Activated T-cell treated with anti-CD3 and anti-CD28 coated beads, Interleukin-2, amount 50 U/mL, for 24 hours (primary cell): ENCODE measurements at places on chromosomes 4 and X.

- H3K4me1 ChIP-seq: no peaks in the 10 kb centered on the region
- H3K4me3 ChIP-seq: no peak overlapping the region
- H3K27me3 ChIP-seq: no peaks in the 10 kb centered on the region
These were observed 562.4 kb downstream of the TLL1 start for GRCh38 chr4:166435449-166435848.

GRCh38 chr4:99808260-99808857 lies 8.3 kb upstream of the DAPP1 start:
- H3K4me3 ChIP-seq: no peak overlapping the region
- peaks cover 18% of the 10 kb centered on the region for H3K4me1 ChIP-seq
- peak; percentile 78 for DNase-seq

- H3K4me3 ChIP-seq: no peak overlapping the region
- peaks cover 7% of the 10 kb centered on the region for H3K4me1 ChIP-seq
- no peak for DNase-seq
- peaks cover 34% of the 10 kb centered on the region for H3K27me3 ChIP-seq
- no peak overlapping the region for H3K27ac ChIP-seq
These were observed 41.1 kb upstream of the AFF2 start for GRCh38 chrX:148459343-148459742.

GRCh38 chr4:112253382-112254000 lies 21.9 kb downstream of the AP1AR start:
- peaks cover 2% of the 10 kb centered on the region for H3K4me1 ChIP-seq
- H3K27ac ChIP-seq: no peak overlapping the region
- peaks cover 17% of the 10 kb centered on the region for H3K36me3 ChIP-seq
- no peaks in the 10 kb centered on the region for H3K27me3 ChIP-seq
- no peak for DNase-seq

- peaks cover 3% of the 10 kb centered on the region for H3K27me3 ChIP-seq
- DNase-seq: no peak
- H3K4me1 ChIP-seq: peaks cover 3% of the 10 kb centered on the region
- H3K27ac ChIP-seq: no peak overlapping the region
These were observed 6.1 kb upstream of the USP11 start for GRCh38 chrX:47226531-47227333.

DNA sequence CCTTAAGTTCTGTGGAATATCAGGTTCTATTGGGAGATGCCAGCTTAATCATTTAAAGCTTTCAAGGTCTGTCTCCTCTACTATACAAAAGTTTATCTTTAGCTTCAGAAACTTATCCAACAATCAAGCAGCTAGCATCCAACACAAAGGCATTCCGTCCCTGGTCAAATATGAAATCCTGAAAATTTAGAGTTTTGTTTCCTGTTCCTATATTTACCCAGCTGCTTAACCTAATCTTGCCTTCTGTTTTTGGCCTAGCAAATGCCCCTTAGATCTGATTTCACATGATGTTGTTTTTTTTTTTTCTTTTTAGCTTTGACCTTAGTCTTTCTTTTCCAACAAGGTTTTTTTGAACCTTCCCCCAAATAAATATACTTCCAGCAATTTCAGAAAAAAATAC lies 33.8 kb downstream of the FAM13A start:
- no peak overlapping the region for H3K27ac ChIP-seq
- no peaks in the 10 kb centered on the region for H3K36me3 ChIP-seq
- peaks cover 3% of the 10 kb centered on the region for H3K27me3 ChIP-seq
- H3K4me1 ChIP-seq: peaks cover 4% of the 10 kb centered on the region
- no peak for DNase-seq

DNA sequence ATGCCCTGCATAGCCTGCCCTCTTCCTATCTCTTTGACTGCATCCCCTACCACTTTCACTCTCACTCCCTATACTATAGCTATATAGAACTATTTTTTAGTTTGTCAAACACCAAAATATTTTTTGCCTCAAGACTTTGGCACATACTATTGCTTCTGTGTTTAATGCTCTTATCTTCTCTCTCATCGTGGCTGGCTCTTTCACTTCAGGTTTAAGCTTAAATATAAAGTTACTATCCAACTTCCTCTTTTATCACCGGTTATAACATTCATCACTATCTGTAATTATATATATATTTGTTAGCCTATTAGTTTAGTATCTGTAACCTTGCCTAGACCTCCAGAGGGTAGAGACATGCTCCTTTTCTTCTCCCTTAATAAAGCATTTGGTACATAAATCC lies 11.5 kb upstream of the HMGB2 start:
- peaks cover 7% of the 10 kb centered on the region for H3K27me3 ChIP-seq
- no peaks in the 10 kb centered on the region for H3K36me3 ChIP-seq
- no peaks in the 10 kb centered on the region for H3K4me1 ChIP-seq
- H3K4me3 ChIP-seq: no peak overlapping the region

- no peak for DNase-seq
- no peak overlapping the region for H3K27ac ChIP-seq
- no peaks in the 10 kb centered on the region for H3K4me1 ChIP-seq
- H3K36me3 ChIP-seq: no peaks in the 10 kb centered on the region
- H3K4me3 ChIP-seq: no peak overlapping the region
These were observed 26.2 kb downstream of the PRSS12 start for GRCh38 chr4:118326585-118326984.

DNA sequence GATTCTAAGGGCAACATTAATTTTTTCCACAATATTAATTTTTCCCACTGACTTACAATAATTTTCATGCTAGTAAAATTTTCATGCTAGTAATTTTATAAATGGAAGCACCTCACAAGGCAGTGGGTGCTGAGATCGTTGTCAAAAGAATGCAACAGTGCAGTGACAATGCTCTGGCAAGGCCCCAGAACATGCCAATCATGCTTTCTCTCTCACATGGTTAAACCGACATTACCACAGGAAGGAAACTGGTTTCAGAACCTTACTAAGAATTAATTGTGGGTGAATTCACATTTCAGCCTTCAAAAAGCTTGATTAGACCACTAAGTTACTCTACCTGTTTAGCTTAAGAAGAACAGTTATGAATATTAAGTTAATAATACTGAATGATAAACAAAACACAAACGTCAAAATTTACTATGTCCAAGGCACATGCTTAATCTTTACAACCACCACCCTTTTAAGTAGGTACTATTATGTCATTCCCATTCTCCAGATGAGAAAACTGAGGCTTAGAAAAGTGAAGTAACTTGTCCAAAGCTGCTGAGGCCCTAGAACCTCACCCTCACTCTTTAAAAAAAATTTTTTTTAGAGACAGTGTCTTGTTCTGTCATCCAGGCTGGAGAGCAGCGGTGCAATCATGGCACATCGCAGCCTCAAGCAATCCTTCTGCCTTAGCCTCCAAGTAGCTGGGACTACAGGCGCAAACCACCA lies 10.0 kb upstream of the OPHN1 start:
- H3K4me1 ChIP-seq: peaks cover 10% of the 10 kb centered on the region
- H3K36me3 ChIP-seq: no peaks in the 10 kb centered on the region
- no peak for DNase-seq
- no peak overlapping the region for H3K27ac ChIP-seq
- peaks cover 60% of the 10 kb centered on the region for H3K27me3 ChIP-seq

DNA sequence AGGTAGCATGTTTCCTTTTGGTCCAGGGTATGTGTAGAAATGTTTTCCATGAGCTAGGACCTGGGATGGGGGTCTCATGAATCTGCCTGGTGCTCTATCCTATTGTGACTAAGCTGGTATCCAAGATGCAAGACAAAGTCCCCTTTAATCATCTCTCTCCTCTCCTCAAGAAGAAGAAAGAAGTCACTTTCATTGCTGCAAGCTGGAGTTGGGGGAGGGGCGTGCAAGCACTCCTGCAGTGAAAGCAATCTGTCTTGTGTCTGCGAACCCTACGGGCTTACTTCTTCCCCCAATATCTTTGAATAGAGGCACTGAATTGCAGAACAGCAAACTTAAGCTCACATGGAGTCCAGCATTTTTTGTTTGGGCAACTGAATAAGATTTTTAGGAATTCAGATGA lies 27.2 kb upstream of the GRPR start:
- H3K4me1 ChIP-seq: no peaks in the 10 kb centered on the region
- no peak overlapping the region for H3K27ac ChIP-seq
- H3K36me3 ChIP-seq: no peaks in the 10 kb centered on the region
- DNase-seq: no peak

DNA sequence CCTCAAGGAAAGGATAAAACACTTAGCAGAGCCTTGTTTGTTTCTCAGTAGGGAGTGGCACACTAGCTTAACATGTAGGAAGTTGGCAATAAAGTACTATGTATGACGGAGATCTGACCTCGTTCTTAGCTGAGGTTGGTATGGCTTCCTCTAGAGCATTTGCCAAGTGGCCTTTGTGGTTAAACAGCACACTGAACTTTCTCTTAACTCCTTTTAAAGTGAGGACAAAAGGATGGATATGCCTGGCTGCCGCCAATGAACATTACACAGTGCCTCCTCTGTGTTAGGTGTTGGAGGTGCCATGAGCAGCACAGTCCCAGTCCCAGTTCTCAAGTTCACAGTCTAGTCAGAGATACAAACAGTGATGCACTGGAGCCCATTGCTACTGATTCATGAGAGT lies 54.4 kb downstream of the VGLL1 start:
- H3K4me3 ChIP-seq: no peak overlapping the region
- H3K27ac ChIP-seq: peak overlapping the region; percentile 86
- H3K36me3 ChIP-seq: no peaks in the 10 kb centered on the region
- no peak for DNase-seq

GRCh38 chr4:38242822-38243387 lies 282.7 kb downstream of the PTTG2 start:
- H3K27me3 ChIP-seq: no peaks in the 10 kb centered on the region
- no peak for DNase-seq
- no peak overlapping the region for H3K4me3 ChIP-seq
- no peak overlapping the region for H3K27ac ChIP-seq
- no peaks in the 10 kb centered on the region for H3K36me3 ChIP-seq

- H3K4me1 ChIP-seq: peaks cover 24% of the 10 kb centered on the region
- no peak overlapping the region for H3K4me3 ChIP-seq
- H3K27me3 ChIP-seq: peaks cover 24% of the 10 kb centered on the region
- no peak overlapping the region for H3K27ac ChIP-seq
- peaks cover 4% of the 10 kb centered on the region for H3K36me3 ChIP-seq
These were observed 3.6 kb downstream of the USP46 start for GRCh38 chr4:52655506-52655905.

- no peak overlapping the region for H3K4me3 ChIP-seq
- peaks cover 3% of the 10 kb centered on the region for H3K27me3 ChIP-seq
- no peak overlapping the region for H3K27ac ChIP-seq
These were observed 417.3 kb downstream of the SPRY1 start for GRCh38 chr4:123813901-123814300.

DNA sequence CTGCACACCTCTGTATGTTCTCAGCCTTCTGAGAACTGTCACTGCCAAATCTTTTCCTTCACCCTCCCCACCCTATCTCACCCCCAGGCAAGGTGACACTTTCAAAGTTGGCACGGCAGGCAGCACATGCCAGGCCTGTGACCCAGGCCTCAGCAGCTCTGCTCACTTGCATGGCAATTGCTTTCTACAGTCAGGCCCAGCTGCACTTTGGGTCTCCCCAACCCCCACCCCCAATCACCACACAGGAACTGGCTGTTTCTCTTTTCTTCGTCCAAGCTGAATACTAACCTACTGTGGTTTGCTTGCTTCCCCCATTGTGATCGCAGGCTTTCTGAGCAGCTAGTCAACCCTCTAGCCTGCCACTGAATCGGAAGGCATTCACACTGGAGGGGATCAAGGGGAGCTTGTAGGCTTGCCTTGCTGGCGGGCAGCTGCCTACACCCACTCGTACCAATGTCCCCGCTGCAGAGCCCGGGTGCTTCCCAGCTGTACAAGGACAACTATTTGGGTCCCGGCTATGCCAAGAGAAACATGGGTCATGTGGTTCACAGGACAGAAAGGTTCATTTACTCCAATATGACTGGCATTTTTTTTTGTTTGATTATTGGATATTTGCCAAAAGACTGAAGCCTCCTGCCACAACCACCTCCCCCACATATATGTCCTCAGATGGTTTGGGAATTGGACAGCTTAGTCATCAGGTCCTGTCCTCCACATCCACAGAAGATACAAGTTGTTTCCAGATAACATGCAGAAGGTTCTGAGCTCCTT lies 28.1 kb downstream of the SLC25A43 start:
- no peak overlapping the region for H3K4me3 ChIP-seq
- no peak overlapping the region for H3K27ac ChIP-seq
- H3K36me3 ChIP-seq: no peaks in the 10 kb centered on the region
- no peaks in the 10 kb centered on the region for H3K27me3 ChIP-seq
- DNase-seq: peak; percentile 31
- H3K4me1 ChIP-seq: peaks cover 10% of the 10 kb centered on the region

GRCh38 chrX:374596-374995 lies 12.1 kb downstream of the PPP2R3B start:
- H3K4me1 ChIP-seq: peaks cover 40% of the 10 kb centered on the region
- DNase-seq: no peak
- H3K27ac ChIP-seq: no peak overlapping the region
- peaks cover 6% of the 10 kb centered on the region for H3K36me3 ChIP-seq
- peak overlapping the region; percentile 79 for H3K4me3 ChIP-seq

- no peaks in the 10 kb centered on the region for H3K36me3 ChIP-seq
- H3K4me3 ChIP-seq: no peak overlapping the region
- no peaks in the 10 kb centered on the region for H3K4me1 ChIP-seq
- H3K27me3 ChIP-seq: peaks cover 54% of the 10 kb centered on the region
- no peak for DNase-seq
These were observed 6.5 kb downstream of the RNF150 start for GRCh38 chr4:141126769-141127168.

DNA sequence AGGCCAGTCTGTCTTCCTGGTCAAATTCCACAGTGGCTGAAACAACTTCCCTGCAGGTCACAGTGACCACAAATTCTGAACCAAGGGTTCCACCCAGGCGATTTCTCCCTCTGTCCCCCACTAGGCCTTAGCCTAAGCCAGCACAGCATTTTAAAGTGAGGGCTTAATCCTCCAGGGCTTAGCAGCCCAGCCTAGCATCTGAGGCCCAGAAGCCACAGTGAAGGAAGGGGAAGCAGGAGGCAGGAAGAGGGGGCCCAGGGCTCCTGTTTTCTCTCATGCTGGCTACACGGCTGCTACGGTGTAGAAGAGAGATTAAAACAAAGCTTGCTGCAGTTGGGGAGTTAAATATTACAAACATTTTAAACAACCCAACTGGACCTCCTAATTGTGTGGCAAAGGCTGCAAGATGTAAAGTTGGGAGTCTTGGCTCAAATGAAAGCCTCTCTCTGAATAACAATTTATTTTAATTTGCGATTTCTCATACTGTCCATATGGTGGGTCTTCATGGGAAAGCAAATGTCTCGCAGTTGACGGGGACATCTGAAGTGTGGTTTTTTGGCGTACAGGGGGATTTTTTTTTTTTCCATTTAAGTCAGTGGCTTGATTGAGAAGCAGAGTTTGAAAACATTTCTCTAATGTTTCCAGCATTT lies 170.8 kb upstream of the RAI2 start:
- H3K4me3 ChIP-seq: no peak overlapping the region
- H3K27me3 ChIP-seq: peaks cover 34% of the 10 kb centered on the region
- DNase-seq: no peak
- no peak overlapping the region for H3K27ac ChIP-seq
- no peaks in the 10 kb centered on the region for H3K36me3 ChIP-seq

DNA sequence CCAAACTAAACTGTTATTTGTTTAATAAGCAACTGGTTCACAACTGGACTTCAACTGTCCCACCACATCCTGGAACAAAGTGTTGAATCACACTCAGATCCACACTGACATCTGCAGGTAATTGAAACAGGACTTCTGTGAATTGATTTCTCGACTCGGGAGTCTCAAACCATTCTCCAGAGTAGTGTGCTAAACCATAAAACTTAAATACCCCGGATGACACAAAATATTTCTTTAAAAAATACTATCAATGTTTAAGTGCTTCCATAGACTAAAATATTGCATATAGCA lies 95.4 kb upstream of the PLAC1 start:
- DNase-seq: no peak
- H3K4me3 ChIP-seq: no peak overlapping the region
- H3K4me1 ChIP-seq: no peaks in the 10 kb centered on the region
- no peak overlapping the region for H3K27ac ChIP-seq

GRCh38 chr4:112119353-112119783 lies 25.9 kb upstream of the FAM241A start:
- DNase-seq: peak; percentile 59
- peaks cover 5% of the 10 kb centered on the region for H3K27me3 ChIP-seq
- H3K27ac ChIP-seq: peak overlapping the region; percentile 97
- H3K4me3 ChIP-seq: no peak overlapping the region
